ENCODE measurements at places on chromosomes 2 and 18. TPM values are rescaled to one million over a fixed set of nuclear protein-coding genes. Genes with fewer than 3 reads are reported as not detected.

RNF125 gene
- 0.57 TPM for total RNA-seq

- peak; percentile 27 for DNase-seq
These were observed 24.2 kb upstream of the RHOB start for GRCh38 chr2:20422402-20423271.

RPIA gene
- 7.6 TPM for total RNA-seq

- DNase-seq, result no peak
These were observed 23.3 kb upstream of the ALPI start for GRCh38 chr2:232432598-232433184.

DNA sequence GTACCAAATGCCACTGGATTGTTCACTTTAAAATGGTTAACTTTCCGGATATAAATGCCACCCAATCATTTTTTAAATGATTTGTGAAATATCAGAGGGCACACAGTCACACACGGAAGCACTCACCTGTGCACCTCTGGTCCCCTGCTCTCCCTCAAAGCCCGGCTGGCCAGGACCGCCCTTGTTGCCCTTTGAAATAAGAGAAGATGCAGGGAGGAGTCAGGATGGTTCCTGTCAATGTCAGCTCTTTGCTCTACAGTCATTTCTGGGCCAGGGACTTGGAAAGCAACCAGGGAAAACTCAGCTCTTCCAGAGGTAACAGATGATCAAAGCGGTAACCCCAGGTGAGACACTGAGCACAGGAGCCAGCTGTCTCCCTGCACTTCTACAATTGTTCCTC lies 60.7 kb downstream of the COL6A3 start:
- DNase-seq, result no peak

GRCh38 chr2:234960175-234961088 lies 8.6 kb downstream of the SH3BP4 start:
- DNase-seq, result peak; percentile 56

DNA sequence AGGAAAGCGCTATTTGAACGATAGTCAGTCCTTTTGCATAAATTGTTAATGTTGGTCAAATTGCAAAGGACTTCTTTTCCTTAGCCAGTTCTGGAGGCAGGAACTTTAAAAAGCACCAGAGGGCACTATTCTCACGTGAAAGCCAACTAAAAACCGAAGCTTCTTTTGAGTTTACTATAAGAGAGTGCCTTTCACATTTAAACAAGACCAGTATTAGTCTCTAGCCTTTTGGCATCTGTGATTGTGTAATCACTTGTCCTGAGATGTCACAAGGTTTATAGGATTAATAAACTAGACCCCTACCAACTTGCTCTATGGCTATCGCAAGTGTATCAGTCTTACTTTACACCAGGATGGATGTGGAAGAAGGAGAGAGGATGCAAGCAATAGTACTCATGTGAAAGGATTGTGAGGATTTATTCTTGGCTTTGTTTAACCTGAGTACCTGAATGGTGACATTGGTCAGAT lies 14.4 kb upstream of the STAT4 start:
- no peak for DNase-seq

DNA sequence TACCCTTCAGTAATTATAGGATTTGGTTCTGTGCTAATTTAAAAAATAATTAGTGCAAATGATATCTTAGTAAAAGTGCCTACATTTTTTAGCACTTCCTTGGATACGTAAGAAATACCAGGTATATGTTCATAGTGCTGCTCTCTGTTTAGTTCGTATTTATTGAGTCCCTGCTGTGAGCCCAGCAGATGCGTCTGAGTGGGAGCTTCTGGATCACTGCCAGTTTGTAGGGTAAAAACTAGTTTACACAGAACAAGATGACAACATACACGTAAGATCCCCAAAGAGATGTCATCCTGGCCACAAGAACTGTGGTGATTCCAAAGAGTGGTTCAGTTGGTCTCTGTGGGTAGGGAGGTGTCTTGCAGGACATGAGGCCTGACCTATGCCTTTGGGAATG lies 103.2 kb downstream of the CTIF start:
- no peak for DNase-seq

SP140 gene
- total RNA-seq, result 0.11 TPM

GRCh38 chr18:58793361-58793760 lies 71.3 kb upstream of the ZNF532 start:
- no peak for DNase-seq

ACTG2 gene
- 0.74 TPM for total RNA-seq

LYG1 gene
- total RNA-seq, result not detected

C2orf74 gene
- 13.4 TPM for total RNA-seq

GRCh38 chr2:190948671-190949070 lies 65.3 kb downstream of the STAT1 start:
- peak; percentile 86 for DNase-seq

DNA sequence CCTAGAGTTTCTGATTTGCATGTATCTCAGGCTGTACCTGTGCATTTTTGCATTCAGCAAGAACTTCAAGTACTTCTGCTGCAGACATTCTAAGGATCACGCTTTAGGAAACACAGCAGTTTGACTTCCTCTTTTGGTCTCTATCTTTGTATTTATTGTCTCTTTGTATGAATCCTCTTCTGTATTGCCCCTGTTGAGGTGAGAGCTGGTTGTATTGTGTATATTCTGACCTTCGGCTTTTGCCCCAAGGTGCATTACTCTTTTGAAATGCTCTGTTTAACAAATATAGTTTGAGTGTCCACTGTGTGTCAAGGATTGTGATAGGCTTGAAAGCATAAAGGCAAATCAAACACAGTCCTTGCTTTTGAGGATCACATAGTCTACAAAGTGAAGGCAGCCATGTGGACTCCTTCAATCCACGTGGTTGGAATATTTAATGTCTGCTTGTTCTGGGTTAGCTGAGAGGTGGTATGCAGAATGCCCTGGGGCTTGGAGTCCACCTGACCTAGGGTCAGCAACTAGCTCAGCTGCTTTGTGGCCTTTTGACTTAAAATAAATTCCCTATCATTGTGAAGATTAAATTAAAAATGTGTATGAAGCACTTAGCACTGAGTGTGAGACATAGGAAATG lies 108.1 kb downstream of the LYPD6 start:
- DNase-seq, result no peak

BCL2 gene
- 2.2 TPM for total RNA-seq

DNA sequence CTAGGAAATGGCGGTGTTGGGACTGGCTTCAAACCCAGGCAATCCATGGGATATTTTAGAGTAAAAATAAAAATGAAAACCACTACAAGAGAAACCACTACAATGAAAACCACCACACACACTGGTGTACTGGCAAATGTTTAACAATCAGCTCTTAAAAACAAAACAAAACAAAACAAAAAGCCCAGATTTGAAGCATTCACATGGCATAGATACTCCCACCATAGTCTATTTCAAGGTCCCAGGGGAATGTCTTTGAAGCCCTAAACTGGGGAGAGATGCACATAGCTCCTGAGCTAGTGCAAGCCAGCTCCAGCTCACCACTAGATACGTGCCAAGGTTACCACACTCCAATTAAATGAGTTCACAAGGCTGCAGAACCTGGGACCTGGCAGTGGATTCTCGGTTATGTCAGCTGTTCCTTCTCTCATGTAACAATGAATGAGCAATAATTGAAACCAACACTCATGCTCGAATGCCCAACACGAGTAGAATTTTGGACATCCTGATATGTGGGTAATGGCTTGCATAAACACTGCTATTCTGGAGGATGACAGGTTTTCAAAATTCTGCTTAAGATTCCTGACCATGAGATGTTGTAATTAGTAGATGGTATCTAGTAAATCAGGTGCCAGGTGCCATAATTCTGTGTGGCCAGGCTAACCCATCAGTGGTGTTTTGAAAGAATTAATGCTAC lies 102.2 kb downstream of the OSBPL6 start:
- DNase-seq, result no peak

GRCh38 chr18:40159141-40160017 lies 1795.7 kb upstream of the PIK3C3 start:
- DNase-seq, result no peak

AQP12A gene
- total RNA-seq, result not detected

DLX2 gene
- 2.2 TPM for total RNA-seq

DNA sequence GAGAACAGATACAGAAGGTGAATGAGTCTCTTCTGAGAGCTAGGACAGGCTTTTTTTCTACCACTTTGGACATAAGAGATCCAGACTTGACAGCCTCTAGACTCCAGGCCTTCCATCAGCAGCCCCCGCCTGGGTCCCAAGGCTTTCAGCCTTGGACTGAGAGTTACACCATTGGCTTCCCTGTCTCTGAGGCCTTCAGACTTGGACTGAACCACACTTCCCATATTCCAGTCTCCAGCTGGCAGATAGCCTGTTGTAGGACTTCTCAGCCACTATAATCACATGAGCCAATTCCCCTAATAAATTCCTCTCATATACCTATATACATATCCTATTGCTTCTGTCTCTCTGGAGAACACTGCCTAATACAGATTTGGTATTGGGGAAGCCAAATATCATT lies 128.2 kb downstream of the MCFD2 start:
- DNase-seq, result no peak

CFAP53 gene
- total RNA-seq, result 4.3 TPM

- no peak for DNase-seq
These were observed 786 bp downstream of the POLE4 start for GRCh38 chr2:74959106-74959751.

DNA sequence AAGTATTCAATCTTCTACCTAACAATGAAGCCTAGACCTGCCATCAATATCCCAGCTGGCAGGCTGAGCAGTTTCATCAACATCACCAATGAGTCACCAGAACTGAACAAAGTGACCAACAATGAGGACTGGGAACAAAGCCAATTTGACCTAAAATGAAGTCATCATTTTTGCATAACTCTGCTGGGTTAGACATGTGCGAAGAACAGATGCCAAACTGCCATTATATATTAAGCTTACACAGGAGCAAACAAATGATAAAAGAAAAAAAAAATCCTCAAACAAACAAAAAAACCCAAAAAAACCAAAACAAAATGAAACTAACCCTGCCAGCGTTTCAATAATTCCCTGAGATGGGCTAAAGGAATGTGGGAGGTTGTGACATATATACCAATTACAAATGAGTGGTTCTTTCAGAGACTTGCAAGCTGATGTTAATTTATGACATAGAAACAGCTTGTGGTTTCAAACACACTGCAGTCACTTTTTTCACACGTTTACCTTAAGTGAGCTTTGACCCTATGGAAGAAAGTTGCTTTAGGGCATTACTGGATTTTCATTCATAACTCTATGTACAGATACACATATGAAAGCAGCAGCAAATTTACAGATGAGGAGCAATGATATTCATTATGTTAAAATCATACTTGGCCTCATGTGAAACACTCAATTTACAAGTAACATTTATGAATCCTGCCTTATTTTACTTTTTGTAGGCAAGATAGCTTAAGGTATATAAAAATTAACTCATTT lies 56.9 kb upstream of the CCDC141 start:
- DNase-seq, result peak; percentile 89

DNA sequence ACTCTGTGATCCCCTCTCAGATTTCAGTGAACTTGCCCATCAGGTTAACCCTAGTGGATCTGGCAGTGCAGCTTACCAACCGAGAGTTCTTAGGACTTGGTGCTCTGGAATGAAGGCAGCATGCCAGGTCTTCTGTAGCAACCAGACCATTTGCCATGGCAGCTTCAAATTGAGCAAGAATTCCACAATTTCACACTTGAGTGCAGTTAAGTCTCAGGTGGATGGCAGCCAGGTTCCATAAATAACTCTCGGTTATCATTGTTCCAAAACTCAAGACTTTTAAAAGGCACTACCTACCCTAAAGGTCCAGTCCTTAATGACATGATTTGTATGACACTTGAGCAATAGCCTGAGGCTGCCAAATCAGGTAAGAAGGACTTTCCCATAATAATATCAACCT lies 48.1 kb downstream of the GALNT3 start:
- DNase-seq, result no peak

DNA sequence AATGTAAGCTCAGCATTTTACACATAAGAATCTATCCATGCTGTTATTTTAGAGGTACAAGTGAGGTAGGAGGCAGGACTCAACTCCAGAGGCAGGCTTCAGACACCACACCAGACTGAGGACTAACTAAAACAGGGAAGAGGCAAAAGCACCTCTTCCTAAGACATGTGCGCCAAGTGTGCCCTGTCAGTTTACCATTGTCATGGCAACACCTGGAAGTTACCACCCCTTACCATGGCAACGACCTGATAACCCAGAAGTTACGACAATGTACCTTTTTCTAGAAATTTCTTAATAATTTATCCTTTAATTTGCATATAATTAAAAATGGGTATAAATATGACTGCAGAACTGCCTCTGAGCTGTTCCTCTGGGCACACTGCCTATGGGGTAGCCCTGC lies 160.1 kb downstream of the FAM124B start:
- no peak for DNase-seq

GRCh38 chr2:30147715-30148610 lies 1.2 kb downstream of the YPEL5 start:
- peak; percentile 86 for DNase-seq

UGT1A3 gene
- not detected for total RNA-seq

DNA sequence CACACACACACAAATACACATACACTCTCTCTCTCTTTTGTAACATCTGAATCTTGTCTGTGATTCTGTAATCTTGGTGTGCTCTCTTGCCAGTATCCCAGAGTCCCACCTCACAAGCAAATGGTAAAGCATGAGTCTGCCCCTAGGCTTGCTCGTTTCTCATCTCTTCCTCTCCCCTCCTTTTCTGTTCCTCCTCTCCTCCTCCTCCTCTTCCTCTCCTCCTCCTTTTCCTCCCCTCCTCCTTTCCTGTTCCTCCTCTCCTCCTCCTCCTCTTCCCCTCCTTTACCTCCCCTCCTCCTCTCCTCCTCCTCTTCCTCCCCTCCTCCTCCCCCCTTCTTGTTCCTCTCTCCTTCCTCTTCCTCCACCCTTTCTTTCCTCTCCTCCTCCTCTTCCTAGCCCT lies 59.0 kb downstream of the TNFRSF11A start:
- DNase-seq, result no peak

DNA sequence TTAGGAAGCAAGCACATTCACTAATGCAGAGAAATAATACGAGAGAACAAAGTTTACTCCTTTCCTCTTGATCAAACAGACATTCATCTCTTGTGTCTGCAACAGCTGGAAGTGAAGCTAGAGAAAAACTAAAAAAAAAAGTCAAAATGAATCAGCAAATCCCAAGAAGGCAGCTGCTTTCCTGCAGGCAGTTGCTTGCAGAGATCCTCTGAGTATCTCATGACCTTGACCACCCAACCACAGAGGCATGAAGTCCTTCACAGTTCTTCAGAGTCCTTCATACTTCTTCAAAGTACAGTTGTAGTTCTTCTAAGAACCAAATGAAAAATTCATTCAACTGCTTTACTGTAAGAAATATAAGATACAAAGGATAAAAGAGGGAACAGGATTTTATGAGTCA lies 97.2 kb upstream of the ACVR1C start:
- no peak for DNase-seq

DNA sequence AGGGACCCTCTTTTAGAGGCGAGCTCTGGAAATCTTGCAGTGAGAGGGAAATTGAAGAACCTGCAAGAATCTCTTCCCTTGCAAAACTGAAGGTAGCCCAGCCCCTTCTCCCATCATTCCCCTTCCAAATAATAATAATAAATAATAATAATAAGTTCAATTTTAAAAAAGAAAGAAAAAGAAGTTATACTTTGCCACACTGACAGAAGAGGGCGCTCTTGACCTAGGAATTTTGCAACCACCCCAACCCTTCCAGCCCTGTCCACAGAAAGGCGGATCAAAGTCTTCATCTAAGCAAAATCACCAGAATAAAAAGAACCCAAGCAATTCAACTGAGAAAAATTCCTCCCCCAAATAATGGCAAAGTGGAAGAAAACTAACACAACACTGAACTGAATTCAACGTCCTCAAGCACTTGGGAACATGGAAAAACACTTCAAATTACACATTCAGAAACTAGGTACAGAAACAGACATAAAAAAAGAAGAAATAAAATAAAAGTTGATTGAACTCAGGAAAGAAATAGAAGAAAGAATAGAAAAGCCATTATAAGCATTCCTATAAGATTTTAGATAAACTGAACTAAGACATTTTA lies 98.9 kb upstream of the GLS start:
- peak; percentile 65 for DNase-seq

- no peak for DNase-seq
These were observed 13.1 kb upstream of the MYL12A start for GRCh38 chr18:3234457-3234856.

Measured in Daoy (cell line).